OCI-M1 (cell line): ENCODE measurements at places on chromosomes 11 and 22.

- no peak for DNase-seq
Observed at GRCh38 chr22:39234472-39234787, 10.4 kb downstream of the PDGFB start.

- DNase-seq = no peak
Observed at GRCh38 chr11:78834886-78835285, 260.2 kb upstream of the NARS2 start.

- no peak for DNase-seq
Observed at GRCh38 chr11:13923716-13924650, 38.5 kb upstream of the SPON1 start.

DNA sequence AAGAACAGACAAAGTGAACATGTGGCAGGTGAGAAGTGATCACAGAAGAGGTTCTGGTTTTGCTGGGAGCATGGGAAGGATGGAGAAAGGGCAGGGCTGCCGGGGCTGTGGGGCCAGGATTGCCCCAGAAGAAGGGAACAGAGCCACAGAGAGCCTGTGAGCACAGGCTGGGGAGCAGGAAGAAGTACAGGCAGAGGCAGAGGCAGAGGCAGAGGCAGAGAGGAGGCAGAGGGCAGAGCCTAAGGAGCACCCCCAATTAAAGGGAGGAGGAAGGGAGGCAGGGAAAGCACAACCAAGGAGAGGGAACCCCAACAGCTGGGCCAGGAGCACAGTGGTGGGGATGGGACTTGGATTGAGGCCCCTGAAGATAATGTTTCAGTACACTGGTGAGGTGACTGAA lies 51.5 kb downstream of the SGSM3 start:
- DNase-seq = no peak

GRCh38 chr11:75548595-75549272 lies 13.3 kb upstream of the SERPINH1 start:
- no peak for DNase-seq

DNA sequence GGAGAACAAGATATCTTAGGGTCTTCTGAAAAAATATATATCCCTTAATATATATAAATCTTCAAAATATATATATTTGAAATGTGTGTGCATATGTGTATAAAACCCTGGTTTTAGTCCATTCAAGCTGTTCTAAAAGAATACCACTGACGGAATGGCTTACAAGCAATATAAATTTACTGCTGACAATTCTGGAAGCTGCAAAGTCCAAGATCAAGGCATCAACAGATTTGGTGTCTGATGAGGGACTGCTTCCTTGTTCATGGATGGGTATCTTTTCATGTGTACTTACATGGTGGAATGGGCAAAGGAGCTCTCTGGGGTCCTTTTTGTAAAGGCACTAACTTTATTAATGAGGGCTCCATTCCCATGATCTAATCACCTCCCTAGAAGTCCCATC lies 6.8 kb downstream of the NXPE2 start:
- no peak for DNase-seq

GRCh38 chr22:46364341-46365165 lies 29.0 kb downstream of the TRMU start:
- DNase-seq = no peak

DNA sequence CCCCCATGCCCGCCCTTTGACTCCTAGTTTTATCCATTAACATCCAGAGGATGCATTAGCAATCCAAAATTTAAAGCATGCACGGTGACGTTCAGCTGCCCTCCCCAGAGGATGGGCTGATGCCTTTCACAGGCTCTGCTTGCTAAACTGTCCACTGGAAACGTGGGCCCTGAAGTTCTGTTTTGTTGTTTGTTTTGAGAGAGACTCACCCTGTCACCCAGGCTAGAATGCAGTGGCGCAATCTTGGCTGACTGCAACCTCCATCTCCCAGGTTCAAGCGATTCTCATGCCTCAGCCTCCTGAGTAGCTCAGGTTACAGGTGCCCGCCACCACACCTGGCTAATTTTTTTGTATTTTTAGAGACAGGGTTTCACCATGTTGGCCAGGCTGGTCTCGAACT lies 39.3 kb downstream of the NFRKB start:
- no peak for DNase-seq

DNA sequence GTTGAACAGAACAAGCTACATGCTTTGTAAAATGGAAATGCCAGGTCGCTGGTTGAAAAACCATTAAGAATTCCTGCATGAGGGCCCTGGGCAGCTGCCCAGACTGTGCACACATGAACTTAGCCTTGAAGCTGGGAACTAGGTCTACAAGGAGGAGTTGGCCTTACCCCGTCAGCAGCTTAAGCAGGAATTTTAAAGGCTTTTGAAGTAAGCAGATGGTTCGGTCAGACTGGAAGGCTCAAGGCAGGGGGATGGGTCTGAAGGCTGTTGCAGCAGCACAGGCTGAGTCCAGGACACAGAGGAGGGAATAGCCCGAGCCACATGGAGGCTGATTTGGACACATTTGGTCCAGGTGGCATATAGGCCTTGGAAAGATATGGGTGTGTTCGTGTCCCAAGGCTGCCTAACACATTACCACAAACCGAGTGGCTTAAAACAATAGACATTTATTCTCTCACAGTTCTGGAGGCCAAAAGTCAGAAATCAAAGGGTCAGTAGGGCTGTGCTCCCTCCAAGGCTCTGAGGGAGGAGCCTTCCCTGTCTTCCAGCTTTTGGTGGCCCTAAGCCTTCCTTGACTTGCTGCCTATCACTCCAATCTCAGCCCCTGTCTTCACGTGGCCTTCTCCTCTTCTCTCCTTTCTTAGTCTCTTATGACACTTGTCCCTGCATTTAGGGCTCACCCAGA lies 11.6 kb downstream of the LIF start:
- DNase-seq = no peak

DNA sequence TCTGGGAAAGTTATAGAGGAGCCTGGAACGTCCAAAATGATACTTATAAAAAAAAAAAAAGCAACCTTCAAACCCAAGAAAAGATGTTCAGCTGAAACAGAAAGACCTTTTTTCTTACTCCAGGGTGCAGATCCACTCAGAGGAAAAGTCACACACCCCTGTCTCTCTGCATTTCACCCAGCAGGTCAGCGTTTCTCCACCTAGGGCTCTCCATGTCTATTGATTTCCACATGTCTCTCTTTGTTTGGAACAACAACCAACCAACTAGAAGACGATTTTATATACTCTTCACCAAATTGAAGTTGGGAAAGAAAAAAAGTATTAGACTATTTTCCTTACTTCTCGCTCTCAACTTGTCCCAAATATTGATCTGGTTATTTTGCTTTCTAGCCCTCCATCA lies 42.2 kb upstream of the BLID start:
- DNase-seq = no peak

- DNase-seq = no peak
Observed at GRCh38 chr11:45344028-45344427, 57.9 kb upstream of the SYT13 start.

DNA sequence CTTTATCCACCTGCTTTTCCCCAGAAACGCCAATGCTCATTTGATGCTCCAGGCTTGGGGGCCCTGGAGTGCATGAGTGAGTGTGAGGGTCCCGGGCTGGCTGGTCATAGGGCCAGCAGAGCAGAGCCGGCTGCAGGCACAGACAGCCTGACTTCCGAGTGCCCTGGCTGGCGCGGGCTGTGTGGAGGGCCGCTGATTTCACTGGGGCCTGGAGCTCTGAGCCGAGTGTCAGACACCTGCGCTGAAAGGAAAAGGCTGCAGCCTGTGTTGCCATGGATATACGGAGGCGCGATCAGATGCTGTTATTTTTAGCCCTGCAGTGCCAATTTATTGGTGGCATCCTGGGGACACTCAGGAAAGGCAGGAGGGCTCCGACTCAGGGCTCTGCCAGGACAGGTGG lies 87.6 kb downstream of the ST3GAL4 start:
- no peak for DNase-seq

DNA sequence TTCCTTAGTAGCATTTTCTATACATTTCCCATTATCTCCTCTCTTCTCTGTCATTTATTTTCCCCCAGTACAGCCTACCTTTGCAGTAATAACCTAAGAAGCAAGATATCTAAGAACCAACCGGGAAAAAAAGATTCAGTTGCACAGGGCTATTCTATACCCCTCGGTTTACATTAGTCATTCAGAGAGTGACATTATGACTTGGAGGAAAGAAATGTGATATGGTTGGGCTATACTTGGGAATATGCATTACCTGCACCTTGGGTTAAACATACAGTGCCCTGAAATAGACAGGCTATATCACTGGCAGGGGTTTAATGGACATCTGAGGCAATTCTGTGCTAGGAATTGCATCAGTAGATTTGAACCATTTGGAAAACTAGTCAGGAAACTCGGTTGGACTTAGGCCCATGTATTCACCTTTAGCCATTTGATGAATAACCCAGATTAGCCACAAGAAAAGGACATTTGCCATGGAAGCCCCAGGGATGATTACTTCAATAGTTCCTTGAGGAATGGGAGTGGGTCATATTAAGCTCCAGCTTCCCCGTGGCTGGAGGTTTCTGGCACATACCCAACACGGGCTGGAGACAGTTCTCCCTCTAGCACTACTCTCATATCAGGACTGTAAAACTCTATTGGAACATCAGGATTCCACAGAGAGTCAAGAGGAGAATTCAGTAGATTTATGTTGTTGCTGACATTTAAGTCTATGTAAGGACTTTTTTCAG lies 973.2 kb downstream of the NTM start:
- no peak for DNase-seq
